Epithelial cell of esophagus (primary cell): ENCODE measurements at places on chromosomes 6 and 20.

DNA sequence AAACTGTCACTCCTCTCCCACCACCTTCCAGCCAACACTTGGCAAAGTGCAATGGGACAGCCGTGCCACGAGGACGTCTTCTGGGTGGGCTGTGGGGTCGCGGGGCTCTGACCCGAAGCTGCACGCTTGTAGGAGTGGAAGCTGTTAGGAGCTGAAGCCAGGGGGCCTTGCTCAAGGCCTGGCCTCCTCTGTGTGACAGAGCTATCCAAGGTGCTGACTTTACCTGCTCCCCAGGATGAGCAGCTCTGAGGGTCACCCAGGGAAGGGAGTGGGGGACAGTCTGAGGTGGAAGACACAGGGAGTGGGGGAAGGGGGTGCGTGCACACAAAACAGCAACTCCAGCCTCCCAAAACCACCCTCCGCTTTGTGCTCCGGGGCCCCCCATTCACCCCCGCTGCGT is 17.5 kb upstream of the CHRNA4 start:
- DNase-seq: no peak

GRCh38 chr20:4063631-4064030 is 48.3 kb upstream of the RNF24 start:
- DNase-seq: peak; percentile 19

GRCh38 chr6:154614101-154614500 is 103.6 kb upstream of the CNKSR3 start:
- DNase-seq: no peak

GRCh38 chr6:19988555-19988954 is 151.4 kb downstream of the ID4 start:
- DNase-seq: peak; percentile 60

GRCh38 chr6:21947731-21948386 is 349.0 kb downstream of the PRL start:
- DNase-seq: no peak

DNA sequence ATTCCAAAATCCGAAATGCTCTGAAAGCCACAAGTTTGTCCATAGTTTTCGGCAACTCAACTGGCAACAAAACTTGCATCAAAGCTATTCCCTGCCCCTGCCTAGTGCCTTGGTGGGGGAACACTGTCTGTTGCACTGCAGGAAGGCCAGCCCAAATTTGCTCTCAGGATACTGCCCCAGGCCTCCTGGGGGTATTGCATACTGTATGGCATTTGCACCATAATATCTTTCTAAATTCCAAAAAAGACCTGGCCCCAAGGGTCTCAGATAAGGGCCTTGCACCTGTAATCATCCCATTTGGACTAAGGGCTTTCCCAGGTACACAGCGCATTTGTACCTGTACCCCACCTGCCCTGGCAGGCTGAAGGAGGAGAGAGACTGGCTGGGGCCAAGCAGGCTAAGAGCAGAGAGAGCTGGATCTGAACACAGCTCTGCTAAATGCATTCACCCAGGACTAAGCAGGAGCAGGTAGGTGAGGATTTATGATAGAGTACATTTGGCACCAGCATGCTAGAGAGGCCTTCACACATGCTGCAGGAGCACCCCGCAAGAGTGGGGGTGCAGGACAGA is 4.0 kb upstream of the GRM4 start:
- DNase-seq: no peak

GRCh38 chr20:64154590-64155257 is 9.5 kb upstream of the MYT1 start:
- DNase-seq: no peak

- no peak for DNase-seq
Observed at GRCh38 chr20:41011551-41012067, 17.0 kb upstream of the TOP1 start.
